T-helper 9 cell (primary cell): ENCODE measurements at places on chromosomes 1 and 21.

DNA sequence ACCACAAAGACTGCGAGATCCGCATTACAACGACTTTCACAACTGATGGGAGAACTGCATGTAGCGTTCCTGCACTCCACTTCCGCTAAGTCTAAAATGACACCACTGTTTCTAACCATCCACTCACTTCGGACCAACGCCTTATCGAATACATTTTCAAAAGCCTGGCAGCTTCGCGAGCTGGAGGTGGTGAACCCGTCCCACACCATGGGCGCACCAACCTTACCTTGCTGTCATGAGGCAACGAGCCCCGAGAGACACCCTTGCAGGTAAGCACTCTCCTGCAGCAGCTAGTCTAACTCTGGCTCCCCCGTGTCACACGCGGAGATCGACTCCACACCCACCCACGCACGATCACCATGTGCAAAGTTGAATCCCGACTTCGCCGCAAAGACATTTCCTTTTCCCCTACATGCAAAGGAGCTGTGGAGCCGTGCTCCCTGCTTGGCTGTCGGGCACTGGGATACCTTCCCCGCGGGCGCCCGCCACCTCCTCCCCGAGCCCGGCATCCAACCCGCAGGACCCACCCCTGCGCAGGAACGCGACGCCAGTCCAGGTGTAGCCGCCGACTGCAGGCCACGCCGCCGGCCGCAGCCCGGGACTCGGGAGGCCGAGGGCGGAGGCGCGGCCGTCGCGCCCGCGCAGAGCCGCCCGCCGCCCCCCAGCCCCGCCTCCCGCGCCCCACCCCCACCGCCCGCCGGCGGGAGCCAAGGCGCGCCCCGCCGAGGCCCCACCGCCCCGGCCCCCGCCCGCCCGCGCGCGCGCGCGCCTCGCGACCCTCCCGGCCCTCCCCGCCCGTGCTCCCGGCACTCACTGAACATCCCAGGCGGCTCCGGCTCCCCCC is 629 bp downstream of the TAF5L start:
- DNase-seq: peak; percentile 43

GRCh38 chr1:38352869-38353268 is 306.3 kb upstream of the POU3F1 start:
- no peak for DNase-seq

- no peak for DNase-seq
These were observed 114.5 kb upstream of the TMPRSS15 start for GRCh38 chr21:18518054-18518481.

DNA sequence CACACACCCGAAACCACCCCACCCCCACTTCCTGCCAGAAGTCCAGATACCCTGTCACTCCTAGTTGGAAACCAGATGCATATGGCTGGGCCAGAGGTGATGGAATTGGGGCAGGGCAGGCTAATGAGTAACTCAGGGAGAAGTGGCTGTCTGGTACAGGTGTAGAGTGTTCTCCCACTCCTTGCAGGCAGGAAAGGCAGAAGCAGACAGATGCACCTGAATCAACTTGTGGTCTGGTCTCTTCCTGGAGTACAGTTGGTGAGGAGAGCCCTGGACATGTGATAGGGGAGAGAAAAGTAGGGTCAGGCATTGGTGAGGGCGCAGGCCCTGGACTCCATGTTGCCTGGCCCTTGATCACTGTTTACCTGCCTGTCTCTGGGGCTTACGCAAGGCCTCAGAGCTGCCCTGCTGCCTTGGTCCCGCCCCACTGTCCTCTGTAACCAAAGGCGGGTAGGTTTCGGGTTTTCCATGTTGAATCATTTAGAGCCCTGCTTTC is 2.5 kb downstream of the CGN start:
- no peak for DNase-seq

DNA sequence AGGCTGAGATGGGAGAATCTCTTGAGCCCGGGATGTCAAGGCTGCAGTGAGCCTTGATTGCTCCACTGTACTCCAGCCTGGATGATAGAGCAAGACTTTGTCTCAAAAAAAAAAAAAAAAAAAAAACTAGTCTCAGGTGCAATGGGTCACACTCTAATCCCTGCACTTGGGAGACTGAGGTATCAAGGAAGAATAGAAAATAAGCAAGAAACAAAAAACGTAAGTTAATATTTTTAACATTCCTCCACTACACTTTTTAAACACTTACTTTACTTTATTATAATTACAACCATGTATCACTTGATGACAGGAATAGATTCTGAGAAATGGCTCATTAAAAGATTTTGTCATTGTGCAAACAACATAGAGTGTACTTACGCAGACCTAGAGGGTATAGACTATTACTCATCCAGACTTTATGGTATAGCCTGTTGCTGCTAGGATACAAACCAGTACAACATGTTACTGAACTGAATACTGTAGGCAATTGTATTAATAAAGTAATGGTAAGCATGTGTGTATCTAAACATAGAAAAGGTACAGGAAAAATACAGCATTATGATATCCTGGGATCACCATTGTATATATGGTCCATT is 1244.1 kb upstream of the ADGRL4 start:
- DNase-seq: no peak

DNA sequence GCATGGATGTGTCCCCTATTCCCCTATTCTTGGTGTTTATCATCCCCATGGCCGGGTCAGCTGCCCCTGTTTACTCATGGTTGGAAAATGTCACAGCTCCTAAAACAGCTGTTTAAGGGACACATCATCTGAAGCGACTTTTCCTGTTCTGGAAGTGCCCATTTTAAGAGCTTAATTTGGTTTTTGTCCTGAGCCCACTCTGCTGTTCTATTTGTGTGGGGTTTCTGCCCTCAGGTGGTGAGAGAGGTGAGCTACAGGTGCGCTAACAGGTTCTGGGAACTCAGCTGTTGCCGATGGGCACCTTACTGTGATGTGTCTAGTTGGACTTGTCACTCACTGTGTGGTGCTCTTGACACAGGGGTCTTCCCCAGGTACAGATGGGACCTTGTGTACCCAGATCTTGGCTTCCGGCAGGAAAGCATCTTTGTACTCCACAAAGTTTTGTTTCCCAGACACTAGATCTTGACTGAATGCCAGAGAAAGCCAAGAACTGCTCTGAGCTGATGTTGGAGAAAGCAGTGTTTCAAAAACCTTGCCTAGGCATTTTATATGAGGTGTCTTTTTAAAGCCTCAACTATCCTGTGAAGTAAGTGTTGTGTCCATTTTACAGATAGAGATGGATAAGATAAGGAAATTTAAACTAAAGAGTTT is 59.0 kb upstream of the CD1D start:
- no peak for DNase-seq

- no peak for DNase-seq
These were observed 66.1 kb downstream of the UCK2 start for GRCh38 chr1:165893507-165893906.

GRCh38 chr1:88877382-88877825 is 14.0 kb downstream of the GTF2B start:
- no peak for DNase-seq

DNA sequence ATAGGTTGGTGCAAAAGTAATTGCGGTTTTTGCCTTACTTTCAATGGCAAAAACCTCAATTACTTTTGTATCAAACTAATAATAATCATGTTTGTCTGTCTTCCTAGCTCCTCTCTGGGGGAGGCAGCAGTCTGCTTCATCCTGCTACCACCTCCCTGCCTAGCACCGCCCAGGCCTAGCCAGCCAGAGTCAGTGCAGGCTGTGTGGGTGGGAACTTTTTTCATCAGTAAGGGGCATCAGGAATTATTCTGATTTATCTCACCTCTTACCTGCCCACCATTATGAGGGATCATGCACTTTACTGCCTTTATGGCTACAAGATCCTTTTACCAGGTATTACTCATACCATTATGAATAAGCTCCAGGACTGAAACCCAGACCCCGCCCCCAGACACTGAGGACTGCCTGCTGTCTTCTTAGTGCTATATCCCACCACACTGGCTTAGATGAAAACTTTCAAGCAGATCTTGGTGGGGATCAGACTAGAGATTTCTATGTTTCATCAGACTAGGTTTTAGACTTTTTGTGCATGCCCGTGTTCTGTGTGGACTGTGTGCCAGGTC is 116.4 kb downstream of the PBX1 start:
- DNase-seq: no peak

- no peak for DNase-seq
These were observed 5.8 kb downstream of the TMEM240 start for GRCh38 chr1:1534401-1535154.

DNA sequence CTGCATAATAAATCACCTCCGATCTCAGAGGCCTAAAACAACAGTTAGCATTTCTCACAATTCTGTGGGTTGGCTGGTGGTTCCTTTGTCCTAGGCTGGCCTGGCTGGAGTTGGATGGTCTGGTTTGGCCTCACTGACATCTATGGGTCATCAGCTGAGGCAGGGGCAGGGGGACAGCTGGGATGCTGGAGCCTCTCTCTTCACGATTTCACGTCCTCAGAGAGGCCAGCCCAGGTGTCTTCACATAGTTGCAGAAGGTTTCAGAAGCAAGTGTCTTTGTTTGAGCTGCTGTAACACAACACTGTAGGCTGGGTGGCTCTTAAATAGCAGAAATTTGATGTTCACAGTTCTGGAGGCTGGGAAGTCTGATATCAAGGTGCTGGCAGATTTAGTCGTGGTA is 155.5 kb upstream of the CACNA1E start:
- no peak for DNase-seq

DNA sequence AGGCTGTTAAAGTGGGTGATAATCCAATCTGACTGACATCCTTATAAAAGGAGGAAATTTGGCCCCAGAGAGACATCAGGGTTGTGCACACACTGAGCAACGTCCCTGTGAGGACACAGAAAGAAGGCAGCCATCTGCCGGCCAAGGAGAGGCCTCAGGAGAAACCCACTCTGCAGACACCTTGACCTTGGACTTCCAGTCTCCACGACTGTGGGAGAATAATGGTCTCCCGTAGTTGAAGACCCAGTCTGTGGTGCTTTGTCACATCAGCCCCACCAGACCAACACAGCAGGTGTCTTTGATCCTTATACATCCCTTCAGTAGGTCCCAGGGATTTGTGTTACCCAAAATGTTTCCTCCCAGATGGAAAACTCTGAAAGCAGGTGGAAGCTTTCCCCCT is 4.2 kb upstream of the DNAJC28 start:
- no peak for DNase-seq

DNA sequence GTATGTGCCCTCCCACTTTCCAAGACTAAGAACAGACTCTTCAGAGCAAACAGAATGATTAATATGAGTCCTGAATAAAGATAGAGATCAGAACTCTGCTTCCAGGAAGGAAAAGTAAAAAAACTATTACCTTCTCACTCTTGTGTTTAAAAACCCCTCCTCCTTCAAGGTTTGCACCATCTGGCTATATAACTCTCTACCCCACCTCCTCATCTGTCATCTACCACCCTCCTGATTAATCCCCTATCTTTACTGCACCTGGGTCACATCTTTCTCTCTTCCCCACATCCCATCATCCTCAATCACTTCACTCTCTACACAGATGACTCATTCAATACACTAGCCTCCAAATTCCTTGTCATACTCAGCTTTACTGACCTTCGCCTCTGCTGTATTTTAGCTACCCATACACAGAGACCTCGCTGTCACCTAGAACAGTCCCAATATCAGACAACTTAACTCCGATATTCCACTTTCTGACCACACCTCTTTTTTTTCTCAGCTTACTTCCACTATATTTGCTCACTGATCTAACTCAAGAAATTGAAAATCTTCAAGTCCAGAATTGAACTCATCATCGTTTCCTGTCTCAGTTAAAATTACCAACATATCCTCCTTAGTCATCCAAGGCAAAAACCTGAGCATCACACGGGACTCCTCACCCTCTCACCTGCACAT is 3.7 kb downstream of the SCMH1 start:
- DNase-seq: no peak

DNA sequence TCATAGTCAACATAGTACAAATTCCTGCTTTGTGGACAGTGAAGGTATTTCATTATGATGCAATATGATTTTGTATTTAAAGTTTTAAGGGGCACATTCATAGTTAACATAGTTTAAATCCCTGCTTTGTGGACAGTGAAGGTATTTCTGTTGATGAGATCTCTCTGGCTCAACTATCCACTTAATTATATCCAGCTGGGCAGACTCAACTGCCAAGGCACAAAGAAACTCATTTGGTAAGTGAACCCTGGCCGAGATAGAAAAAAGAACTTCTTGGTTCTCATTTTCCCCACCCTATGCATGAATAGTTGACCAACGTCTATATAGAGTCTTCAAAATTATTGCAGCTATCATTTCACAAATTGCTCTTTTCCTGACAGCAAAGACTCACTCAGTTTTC is 1194.6 kb downstream of the NCAM2 start:
- no peak for DNase-seq

DNA sequence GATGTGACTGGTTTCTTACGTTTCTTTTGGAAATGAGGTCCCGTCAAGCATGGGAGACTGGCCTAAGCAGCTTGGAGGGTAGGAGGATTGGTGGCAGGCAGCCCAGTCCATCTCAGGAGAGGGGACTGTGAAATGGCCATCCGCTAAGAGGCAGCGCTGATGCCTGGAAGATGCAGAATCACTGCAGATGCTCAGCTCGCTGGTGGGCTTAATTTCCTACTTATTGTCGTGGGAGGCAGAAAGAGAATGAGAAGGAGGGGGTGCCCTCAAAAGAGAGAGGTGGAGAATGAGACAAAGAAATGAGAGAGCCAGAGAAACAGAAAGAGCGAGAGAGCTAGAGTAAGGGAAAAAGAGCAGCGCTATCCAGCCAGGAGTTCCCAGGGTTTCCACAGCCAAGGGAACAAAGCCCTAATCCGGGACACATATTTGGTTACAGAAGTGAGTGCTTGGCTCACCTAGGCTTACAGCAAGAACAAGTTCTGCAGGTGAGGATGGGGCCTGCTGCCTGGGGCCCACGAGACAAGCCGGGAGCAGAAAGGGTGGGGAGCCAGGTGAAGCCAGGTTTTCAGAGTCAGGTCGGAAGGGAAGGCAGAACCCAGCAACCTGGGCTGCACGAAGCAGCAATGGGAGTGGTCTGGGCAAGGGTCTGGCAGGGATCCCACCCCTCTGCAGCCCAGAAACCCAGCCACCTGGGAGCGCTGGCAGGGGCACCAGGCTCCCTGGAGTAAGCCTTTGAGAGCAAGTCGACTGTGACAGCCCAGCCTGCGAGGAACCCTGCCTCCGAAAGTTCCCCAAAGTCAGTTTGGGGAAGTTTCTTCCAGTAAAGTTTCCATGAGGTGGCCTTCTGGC is 5.8 kb downstream of the ECE1 start:
- no peak for DNase-seq

GRCh38 chr1:218439541-218440295 is 94.6 kb downstream of the TGFB2 start:
- no peak for DNase-seq

- DNase-seq: no peak
These were observed 64.9 kb downstream of the MACF1 start for GRCh38 chr1:39269349-39269748.

GRCh38 chr21:28426545-28426944 is 566.1 kb downstream of the LTN1 start:
- DNase-seq: no peak

- DNase-seq: no peak
These were observed 13.7 kb downstream of the SELL start for GRCh38 chr1:169697755-169698154.

GRCh38 chr1:228079601-228080263 is 2.8 kb upstream of the ARF1 start:
- DNase-seq: no peak

- no peak for DNase-seq
These were observed 554.8 kb upstream of the B3GALT2 start for GRCh38 chr1:193741228-193741627.
